ENCODE measurements at places on chromosomes 4 and X.

DNA sequence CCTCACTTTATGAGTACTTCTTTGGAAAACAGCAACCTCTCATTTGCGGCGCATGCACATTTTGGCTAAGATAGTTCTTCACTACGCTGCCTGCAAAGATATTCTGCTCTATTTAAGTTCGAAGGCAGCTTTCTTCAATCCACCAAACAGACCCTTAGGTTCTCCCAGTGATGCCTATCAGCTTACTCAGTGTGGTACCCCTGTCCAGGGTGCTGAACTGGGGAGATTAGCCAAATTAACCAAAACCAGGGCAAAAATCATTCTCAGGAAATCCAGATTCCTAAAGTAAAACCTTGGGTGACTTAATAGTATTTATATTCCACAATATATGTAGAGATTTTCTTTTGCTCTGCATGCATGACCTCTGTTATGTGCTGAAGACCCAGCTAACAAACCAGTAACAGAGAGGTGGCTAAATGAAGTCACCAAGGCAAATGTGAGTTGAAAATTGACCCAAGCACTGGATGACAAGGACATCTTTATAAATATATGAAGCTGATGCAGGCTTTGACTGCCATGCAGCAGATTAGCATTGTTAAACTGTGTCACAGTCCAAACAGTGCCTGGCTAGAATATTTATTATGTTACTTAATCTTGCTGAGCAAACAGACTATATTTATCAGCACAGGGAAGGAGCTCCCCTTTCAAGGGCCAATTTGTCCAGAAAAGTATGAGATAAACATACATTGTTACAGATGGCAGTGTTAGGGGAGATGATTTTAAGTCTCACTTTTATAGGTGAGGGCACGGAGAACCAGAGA, 418.2 kb downstream of the STIM2 start:
- DNase-seq, result peak; percentile 6

GRCh38 chr4:85600501-85600900, 125.6 kb downstream of the ARHGAP24 start:
- no peak for DNase-seq

- no peak for DNase-seq
Observed at GRCh38 chr4:3046162-3046561, 28.2 kb downstream of the HTT-AS start.

DNA sequence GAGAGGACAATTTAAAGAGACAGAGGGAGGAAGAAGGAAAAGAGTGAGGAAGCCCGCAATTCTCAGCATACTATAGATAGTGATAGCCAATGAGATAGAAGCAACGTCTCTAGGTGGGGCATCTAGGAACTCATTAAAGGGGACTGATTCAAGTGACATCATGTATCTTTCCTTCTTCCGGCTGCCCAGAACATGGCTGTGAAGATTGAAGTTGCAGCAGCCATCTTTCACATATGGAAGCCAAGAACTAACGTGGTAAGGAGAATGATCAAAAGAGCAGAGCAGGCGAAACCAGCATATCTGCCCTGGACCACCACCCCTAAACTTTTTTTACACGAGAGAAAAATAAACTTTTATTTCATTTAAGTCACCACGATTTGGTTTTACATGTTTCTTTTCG, 133.8 kb downstream of the DDX53 start:
- DNase-seq, result no peak

- no peak for DNase-seq
Observed at GRCh38 chr4:63105839-63106238, 1303.4 kb downstream of the TECRL start.

GRCh38 chr4:152369902-152370295, 166.0 kb downstream of the FBXW7 start:
- no peak for DNase-seq

- peak; percentile 73 for DNase-seq
Observed at GRCh38 chr4:142480244-142480643, 365.9 kb downstream of the INPP4B start.

DNA sequence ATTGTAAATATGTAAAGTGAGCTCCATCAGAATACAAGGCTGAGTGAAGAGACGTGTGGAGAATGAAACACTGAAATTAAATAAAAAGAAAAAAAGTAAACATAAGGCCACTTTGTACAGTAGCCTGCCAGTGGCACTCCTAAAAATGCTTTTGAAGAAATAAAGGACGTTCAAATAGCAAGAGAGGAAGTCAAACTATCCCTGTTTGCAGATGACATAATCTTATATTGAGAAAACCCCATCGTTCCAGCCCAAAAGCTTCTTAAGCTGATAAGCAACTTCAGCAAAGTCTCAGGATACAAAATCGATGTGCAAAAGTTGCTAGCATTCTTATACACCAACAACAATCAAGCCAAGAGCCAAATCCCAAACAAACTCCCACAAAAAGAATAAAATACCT, 24.2 kb downstream of the RASSF6 start:
- DNase-seq, result no peak

GRCh38 chr4:40205259-40206198, 8.7 kb downstream of the RHOH start:
- no peak for DNase-seq

DNA sequence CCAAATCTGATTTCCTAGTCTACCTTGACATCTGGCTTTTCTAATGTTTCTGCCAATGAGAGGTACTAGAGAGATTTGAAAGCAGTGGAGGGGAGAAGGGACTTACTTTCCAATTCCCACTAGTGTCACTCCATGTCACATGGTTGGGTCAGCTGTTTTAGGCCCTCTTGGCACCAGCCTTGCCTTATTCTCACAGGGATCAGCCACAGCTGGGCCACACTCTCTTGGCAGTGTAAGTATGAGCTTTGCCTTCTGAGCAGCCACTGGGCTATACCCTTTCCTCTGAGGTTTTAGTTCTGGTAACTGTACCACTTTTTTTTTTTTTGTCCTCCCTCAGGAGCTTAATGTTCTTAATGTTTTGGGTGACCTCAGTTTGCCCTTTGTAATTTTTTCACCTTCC, 10.2 kb upstream of the ADH1C start:
- DNase-seq, result no peak

GRCh38 chrX:28922106-28922505, 334.9 kb downstream of the IL1RAPL1 start:
- peak; percentile 16 for DNase-seq

GRCh38 chr4:82335043-82335442, 38.7 kb downstream of the HNRNPD start:
- no peak for DNase-seq

DNA sequence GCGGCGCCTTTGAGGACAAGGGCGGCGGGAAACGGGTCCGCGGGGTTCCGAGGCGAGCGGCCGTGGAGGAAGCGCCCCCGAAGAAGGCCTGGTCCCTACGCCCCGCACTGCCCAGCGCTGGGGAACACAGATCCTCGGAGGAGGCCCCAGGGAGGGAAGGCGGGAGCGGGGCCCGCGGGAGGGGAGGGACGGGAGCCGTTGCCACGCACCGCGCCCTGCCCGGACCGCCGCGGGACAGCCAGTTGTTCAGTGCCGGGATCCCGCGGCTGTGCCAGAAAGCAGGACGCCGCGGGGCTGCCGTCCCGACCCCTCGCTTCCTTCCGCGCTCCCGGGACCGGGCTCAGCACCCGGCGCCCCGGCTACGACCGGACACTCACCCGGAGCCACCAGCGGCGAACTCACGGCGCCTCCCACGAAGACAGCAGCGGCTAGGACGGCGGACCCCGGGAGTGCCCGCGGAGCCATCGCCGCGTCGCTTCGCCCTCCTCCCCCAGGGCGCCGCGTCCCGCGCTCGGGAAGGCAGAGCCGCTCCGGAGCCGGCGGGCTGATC, 278 bp downstream of the RELL1 start:
- peak; percentile 37 for DNase-seq

DNA sequence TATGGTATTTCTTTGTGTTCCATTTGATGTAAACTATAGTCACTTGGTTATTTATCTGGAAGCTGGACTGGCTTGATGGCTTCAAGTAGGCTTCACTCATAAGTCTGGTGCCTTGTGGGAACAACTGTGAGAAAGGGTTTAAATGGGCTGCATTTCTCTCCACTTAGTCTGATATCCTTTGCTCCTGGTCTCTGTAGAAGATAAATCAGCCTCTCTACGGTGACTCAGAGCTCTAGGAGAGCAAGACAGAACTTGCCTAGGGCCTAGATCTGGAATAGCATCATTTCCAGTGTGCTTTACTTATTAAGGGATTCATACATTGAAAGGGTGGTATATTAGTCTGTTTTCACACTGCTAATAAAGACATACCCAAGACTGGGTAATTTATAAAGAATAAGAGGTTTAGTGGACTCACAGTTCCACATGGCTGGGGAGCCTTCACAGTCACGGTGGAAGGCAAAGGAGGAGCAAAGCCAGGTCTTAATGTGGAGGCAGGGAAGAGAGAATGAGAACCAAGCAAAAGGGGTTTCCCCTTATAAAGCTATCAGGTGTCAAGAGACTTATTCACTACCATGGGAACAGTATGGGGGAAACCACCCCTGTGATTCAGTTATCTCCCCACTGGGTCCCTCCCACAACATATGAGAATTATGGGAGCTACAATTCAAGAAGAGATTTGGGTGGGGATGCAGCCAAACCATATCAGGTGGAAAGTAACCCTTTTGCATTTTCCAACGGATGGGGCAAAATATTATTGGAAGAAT, 1746.4 kb upstream of the PCDH7 start:
- DNase-seq, result peak; percentile 25

- no peak for DNase-seq
Observed at GRCh38 chrX:72584163-72584562, 11.5 kb upstream of the HDAC8 start.

DNA sequence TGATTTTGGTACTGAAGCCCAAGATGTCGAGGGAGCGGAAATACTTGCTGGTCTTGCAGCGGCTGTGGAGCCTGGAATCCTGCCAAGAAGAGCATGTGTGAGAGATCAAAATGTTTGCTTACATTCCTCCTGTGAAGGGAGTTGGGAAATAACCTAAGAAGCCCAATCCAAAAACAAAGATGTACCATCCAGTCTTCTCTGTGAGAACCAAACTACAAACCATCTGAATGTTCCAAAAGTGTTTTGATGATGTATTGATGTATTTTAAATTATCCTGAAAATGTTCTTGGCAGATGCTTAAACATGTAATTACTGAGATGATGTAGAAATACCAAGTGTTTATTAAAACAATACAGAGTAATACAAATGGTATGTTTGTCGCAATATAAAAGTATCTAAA, 10.1 kb upstream of the ADH1A start:
- DNase-seq, result peak; percentile 100

GRCh38 chr4:69984030-69984443, 11.7 kb upstream of the STATH start:
- peak; percentile 58 for DNase-seq

DNA sequence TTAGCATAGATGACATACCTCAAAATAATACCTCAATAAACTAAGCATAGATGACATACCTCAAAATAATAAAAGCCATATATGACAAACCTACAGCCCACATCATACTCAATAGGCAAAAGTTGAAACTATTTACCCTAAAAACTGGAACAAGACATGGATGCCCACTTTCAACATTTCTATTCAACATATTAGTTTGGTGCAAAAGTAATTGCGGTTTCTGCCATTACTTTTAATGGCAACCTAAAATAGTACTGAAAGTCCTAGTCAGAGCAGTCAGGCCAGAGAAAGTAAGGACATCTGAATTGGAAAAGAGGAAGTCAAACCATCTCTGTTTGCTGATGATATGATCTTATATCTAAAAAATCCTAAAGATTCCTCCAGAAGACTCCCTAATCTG, 250.4 kb downstream of the RAB28 start:
- DNase-seq, result no peak

- DNase-seq, result no peak
Observed at GRCh38 chr4:112213091-112213490, 18.5 kb upstream of the AP1AR start.

DNA sequence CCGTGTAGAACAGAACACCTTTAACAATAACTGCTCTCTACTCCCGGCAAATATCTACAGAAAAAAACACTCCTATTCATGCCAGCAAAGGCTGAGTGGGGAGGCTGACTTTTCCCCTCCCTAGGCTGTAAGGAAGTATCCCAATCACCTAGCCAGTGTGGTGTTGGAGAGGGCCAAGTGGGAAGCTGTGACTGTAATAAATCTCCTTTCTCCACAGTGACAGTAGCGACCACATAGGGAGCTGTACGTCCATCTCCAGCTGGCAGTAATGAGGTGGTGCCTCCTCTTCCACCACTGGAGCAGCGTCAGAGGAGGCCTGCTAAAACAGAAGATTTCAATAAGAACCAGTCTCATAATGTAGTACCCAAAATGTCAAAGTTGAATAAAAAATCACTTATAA, 47.9 kb upstream of the PLAC1 start:
- no peak for DNase-seq

- DNase-seq, result no peak
Observed at GRCh38 chrX:86349115-86349514, 200.9 kb downstream of the DACH2 start.
